Thoracic aorta (tissue), 2 donors: ENCODE measurements at places on chromosomes 4 and X.

GRCh38 chrX:110044346-110045249 is 41.7 kb downstream of the TMEM164 start:
- no peak for DNase-seq

- no peak for DNase-seq
Measured at GRCh38 chr4:168388890-168389289, 70.3 kb upstream of the DDX60 start.

- DNase-seq = no peak
Measured at GRCh38 chrX:41047878-41048534, 37.2 kb upstream of the USP9X start.

GRCh38 chr4:45663003-45663402 is 460.9 kb downstream of the GABRG1 start:
- no peak for DNase-seq

- no peak for DNase-seq
Measured at GRCh38 chr4:165592386-165592785, 213.6 kb downstream of the CPE start.

- no peak for DNase-seq
Measured at GRCh38 chr4:158996669-158997074, 106.2 kb upstream of the RAPGEF2 start.

- no peak for DNase-seq
Measured at GRCh38 chr4:137597752-137598430, 65.6 kb upstream of the PCDH18 start.

GRCh38 chrX:6456196-6456595 is 78.7 kb downstream of the VCX3A start:
- DNase-seq = no peak

DNA sequence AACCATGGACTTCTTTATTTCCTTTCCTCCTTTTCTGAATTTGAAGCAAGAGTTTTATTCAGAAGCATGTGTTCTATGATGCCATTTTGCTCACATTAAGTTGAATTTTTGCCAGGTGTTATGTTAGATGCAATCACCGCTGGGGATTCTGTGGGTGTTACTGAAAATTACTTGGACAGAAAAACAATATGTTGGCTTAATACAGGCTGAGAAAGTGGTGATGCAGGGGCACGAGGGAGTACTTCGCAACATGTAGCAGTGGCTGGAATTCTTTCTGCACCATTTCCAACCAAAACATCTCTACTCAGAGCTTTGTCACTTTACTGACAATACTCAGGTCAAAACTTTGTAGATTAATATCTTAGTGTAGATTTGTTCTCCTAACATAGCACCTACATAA is 109.2 kb upstream of the PCDH18 start:
- DNase-seq = no peak

GRCh38 chr4:154073107-154073822 is 284.4 kb upstream of the SFRP2 start:
- no peak for DNase-seq

GRCh38 chr4:26213317-26213716 is 107.5 kb upstream of the RBPJ start:
- no peak for DNase-seq

DNA sequence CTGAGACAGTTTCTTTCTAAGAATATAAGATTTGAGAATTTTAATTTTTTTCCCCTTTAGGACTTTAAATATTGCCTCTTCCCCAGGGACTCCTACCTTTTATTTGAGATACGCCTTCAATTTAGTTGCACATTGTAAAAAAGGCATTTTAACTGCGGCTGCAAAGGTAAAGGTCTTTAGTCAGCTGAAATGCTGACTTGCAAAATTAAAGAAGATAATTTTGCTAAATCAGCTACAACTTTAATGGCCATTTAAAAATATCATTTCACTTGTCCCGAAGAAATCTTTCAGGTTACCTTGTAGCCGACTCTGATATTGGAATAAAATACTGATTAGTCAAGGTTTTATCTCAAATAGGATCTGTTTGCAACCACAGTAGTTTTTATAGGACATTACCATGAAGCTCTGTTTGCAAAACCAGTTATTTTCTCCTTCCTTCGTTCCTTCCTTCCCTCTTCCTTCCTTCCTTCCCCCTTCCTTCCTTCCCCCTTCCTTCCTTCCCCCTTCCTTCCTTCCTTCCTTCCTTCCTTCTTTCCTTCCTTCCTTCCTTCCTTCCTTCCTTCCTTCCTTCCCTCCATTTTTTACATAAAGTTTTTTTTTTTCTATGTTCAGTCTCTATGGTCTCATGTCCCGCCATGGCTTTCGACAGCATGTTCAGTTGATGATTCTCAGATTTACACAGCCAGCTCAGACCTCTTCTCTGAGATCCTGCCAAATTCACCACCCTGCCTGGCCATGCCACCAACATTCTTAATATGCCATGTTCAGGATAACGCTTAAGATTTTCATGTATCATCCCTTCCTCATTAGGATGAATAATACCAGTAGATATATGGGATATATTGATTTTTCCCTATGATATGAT is 405.4 kb upstream of the PRKX start:
- no peak for DNase-seq

GRCh38 chr4:140097572-140097971 is 56.4 kb downstream of the MAML3 start:
- no peak for DNase-seq

DNA sequence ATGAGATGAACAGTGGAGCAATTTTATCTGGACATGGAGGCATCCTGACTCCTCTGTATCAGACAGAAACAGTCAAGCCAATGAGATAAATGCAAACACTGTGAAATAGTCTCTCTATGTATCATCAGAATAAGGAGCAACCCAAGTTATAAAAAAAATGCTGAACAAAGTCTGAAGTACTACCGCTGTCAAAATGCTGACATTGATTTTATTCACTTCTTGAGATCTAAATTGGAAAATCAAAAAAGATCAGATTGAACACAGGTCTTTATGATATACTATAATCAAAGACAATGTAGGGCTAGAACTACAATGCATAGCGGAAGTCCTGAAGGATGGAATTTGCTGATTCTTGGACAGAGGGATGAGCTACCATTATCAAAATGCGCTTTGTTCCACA is 76.1 kb downstream of the FTHL17 start:
- no peak for DNase-seq

GRCh38 chr4:152594978-152595925 is 59.4 kb upstream of the FBXW7 start:
- no peak for DNase-seq

DNA sequence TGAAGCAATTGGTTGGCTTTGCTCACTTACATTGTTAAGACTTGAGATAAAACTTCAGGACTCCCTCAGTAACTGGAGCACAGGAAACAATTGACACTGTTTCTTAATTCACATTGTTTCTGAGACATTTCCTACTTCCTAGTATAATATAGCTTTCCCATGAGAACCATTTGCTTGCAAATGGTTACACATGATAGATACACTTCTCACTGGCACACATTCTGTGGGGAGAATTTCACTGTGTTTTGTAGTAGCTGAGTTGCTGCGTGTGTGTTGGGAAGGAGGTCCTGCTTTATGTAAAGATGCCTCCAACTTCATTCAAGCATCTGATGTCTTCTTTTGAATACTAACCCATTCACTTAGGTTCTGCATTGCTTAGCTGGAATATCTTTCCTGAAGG is 85.3 kb upstream of the SLC4A4 start:
- DNase-seq = no peak

DNA sequence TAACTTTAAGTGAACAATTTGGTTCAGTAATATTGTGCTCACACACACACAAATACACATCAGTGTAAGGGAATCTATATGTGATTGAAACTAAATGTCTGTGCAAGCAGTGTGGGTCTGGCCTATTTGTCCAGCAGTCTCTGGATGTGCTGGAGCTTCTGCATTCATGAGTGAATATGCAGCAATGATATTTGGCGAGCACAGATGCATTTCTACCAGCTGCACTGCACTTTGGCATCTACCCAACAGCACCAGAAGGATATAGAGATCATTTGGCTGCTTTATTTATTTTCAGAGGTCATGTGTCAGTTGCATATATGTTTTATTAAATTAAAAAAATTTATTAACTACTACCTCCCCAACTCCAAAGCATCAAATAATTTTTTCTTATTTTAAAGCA is 613.4 kb upstream of the NR3C2 start:
- DNase-seq = no peak

GRCh38 chr4:173547889-173548288 is 17.9 kb upstream of the HAND2 start:
- DNase-seq = no peak

- DNase-seq = no peak
Measured at GRCh38 chr4:21413807-21414370, 534.7 kb downstream of the KCNIP4 start.

DNA sequence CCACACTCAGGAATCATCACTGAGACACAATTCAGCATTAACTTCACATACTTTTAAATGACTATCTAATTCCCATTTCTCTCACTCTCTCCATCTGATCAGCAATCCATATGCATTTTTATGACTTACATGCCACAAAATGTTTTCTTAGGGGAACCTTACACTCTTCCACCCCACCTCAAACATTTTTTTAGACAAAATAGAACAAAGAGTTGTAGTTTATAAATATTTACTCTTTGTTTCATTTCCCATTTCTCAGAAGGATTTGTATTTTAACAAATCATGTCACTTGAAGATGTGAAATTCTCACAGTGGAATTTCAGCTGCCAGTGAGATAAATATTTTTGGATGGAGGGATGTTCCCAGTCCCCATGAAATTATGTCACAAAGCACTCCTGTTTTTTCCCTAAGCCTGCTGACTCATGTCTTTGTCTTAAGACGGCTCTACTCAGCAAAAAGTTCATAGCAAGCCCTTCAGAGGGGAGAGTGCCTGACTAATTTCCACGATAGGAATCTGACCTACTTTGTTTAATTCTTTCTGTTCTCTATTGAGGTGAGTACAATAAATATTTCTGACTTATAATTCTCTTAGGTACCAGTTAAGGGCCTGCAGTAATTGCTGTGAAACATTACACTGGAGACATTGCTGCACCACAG is 257.7 kb downstream of the THOC2 start:
- no peak for DNase-seq

DNA sequence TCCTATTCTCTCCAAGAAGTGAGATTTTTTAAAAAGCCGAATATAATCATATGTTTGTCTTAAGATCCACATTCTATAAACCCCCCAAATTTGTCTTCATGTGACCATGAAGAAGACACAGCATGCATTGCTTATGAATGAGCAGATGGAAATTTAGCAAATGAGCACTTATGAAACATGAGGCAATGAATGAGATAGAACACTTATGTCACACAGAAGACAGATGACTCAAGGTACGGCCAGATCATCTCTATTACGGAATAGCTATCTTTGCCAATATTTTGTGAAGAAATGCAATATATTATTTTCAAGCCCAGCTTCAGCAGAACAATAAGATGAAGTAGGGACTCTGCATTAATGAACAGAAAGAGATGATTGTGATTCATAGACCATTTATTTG is 21.4 kb downstream of the PHEX start:
- no peak for DNase-seq

DNA sequence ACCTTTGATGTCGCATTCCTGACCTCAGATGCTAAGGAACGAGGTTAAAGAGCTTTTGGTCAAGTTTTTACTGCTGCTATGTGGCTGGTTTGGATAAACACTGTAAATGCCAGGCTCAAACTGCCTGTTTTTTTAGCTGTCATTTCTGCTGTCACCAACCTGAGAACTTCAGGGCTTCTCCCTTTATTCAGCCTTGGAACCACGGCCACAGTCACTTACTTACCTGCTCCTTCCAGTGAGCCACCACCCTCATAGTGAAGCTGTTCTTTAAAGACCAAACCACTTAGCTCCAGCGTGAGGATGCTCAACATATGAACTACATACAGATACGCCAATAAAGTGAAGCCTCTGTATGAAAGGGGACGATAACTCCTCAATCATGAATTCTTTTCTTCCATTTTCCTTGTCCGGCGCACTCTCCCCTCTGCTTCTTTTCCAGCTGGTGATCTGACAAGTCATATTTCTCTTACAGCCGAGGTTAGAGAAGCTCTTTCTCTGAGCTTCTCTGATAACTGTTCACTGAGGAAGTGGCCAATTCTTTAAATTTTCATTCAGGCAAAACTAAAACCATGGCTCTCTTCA is 152.8 kb upstream of the ANK2 start:
- no peak for DNase-seq

DNA sequence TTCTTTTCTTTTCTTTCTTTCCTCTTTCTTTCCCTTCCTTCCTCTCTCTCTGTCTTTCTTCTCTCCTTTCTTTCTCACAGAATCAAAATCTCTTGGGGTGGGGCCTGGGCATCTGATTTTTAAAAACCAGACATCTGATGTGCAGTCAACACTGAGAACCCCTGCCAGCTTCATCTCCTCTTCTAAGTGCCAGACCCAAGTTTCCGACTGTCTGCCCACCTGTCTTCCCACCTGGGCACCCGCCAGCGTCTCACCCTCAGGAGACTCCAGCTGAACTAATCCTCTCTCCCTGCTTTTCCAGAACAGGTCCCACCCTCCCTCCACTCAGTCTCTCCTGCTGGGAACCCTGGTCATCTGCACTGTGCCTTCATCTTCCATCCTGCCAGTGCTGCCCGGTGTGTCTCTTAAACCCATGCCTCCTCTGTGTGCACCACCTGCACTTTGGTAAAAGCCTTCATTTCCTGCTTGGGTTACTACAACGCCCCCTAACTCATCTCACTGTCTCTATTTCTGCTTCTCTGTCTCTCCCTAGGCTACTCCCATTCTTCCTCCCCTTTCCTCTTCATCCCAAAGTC is 2.8 kb downstream of the SOD3 start:
- no peak for DNase-seq
